ENCODE measurements at places on chromosomes 11 and 22.

- DNase-seq = no peak
Observed at GRCh38 chr11:83681031-83681781, 395.0 kb upstream of the CCDC90B start.

- no peak for DNase-seq
Observed at GRCh38 chr11:121559606-121560200, 106.9 kb upstream of the SORL1-AS1 start.

DNA sequence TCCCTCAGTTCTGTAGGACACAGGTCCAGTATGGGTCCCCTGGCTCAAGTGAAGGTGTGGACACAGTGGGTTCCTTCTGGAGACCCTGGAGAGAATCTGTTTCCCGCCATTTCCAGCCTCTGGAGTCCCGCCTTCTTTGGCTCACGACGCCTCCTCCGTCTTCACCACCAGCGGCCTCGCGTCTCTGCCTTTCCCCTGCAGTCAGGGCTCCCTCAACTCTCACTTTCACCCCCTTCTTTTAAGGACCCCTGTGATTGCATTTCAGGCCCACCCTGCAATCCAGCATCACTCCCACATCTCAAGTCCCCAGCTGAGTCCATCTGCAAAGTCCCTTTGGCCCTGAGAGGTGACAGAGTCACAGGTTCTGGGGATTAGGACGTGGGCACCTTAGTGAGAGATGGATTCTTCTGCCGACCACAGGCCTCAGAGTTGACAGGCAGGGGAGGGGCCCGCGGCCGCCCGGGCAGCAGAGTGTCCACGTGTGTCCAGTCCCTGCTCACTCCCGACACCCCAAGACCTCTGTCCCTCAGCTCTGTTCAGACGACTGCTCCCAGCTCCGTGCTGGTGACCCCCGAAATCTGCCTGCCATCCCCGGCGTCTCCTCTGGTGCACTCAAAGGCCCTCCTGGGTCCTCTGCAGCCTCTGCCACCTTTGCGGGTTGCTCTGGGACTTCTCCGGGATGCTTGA lies 36.9 kb upstream of the KRTAP5-7 start:
- DNase-seq = no peak

- no peak for DNase-seq
Observed at GRCh38 chr11:100356035-100356434, 331.1 kb upstream of the ARHGAP42 start.
